Effector CD4-positive, alpha-beta T cell (primary cell): ENCODE measurements at places on chromosomes 2 and 18.

- DNase-seq, result no peak
Observed at GRCh38 chr2:99694331-99694730, 204.5 kb upstream of the REV1 start.

- DNase-seq, result no peak
Observed at GRCh38 chr18:46587600-46587999, 69.4 kb downstream of the LOXHD1 start.

- DNase-seq, result no peak
Observed at GRCh38 chr2:27250652-27251379, 12.0 kb downstream of the SLC30A3 start.

DNA sequence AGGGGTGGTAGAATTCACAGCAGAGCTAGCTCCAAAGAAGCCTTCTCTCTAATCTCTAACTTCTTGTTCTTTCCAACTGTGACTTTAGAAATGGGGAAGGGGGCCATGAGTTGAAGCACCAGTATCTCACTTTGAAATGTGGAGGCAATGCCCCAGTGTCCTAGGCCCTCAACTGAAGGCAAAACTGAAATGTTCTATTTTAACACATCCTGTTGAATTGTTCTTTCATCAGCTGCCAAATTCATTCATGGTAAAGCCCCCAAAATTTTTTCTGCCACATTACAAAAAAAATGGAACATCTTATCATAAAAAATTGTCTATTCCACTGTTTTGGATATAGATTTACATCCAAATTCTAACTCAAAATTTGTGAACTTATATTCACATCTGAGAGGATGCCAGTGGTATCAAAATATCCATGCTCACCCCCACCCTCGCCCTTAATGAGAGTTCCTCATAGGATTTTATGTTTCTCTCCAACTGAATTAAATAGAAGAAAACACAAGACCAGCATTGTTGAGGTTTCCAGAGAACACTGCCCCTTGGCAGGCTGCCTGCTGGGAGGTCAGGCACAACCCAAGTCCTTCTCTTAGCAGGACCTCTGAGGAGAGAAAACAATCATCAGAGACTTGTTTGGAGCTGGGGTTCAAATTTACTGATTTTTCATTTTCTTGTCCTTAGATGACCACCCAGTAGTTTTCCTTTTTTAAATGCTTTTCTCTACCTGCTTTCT, 147.4 kb upstream of the PGAP1 start:
- no peak for DNase-seq

DNA sequence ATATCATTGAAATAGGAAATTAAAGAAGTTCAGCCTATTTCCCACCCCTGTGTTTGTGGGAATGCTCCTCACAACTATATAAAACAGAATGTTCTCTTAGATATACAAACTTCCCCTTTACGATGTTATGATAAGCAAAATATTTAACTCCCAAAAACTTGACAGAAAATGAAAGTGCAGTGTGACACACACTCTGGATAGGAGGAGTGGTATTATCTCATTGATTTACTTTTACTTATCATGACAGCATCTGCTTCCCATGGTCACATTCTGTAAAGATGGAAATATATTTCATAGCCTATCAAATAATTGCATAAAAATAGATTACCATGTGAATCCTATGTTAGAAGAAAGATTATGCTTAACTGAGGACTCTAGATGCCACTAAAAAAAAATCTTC, 96.6 kb upstream of the STK17B start:
- DNase-seq, result no peak

- no peak for DNase-seq
Observed at GRCh38 chr2:68579689-68580088, 63.7 kb upstream of the PROKR1 start.

DNA sequence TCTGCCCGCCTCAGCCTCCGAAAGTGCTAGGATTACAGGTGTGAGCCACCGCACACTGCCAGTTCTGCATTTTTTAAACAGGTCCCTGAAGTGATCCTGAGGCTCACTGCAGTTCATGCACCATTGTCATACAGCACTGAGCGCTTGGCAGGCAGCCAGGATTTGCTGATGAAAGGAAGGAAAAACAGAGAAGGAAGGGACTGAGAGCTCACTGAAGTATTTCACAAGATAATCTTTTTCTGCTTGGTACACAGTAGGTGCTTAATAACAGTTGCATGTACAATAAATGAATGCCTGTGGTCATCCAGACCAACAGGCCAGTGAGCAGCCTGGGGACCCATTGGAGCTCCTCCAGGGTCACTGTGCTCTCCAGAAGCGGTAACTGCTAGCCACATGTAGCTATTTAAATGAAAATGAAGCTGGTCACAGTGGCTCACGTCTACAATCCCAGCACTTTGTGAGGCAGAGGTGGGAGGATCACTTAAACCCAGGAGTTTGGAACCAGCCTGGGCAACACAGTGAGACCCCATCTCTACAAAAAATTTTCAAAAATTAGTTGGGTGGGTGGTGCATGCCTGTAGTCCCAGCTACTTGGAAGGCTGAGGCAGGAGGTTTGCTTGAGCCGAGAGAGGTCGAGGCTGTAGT, 33.1 kb upstream of the SMAD7 start:
- DNase-seq, result no peak
